ENCODE measurements at places on chromosomes 12 and 14.

- no peak for DNase-seq
These were observed 2.2 kb downstream of the NCKAP5L start for GRCh38 chr12:49825971-49826421.

GRCh38 chr12:104519190-104520019 lies 62.7 kb downstream of the CHST11 start:
- DNase-seq: no peak

GRCh38 chr12:77965790-77966189 lies 135.1 kb downstream of the NAV3 start:
- no peak for DNase-seq

- DNase-seq: no peak
These were observed 33.8 kb downstream of the SPTB start for GRCh38 chr14:64845878-64846277.

- no peak for DNase-seq
These were observed 58.1 kb downstream of the PLEKHG3 start for GRCh38 chr14:64762044-64763034.

DNA sequence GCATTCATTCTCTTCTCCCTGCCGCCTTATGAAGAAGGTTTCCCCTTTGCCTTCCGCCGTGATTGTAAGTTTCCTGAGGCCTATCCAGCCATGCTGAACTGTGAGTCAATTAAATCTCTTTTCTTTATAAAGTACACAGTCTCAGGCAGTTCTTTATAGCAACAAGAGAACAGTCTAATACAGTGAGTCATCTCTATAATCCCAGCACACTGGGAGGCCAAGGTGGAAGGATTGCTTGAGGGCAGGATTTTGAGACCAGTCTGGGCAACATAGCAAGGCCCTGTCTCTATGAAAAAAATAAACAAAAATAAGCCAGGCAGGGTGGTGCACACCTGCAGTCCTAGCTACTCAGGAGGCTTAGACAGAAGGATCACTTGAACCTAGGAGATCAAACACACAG lies 259.9 kb downstream of the CEP128 start:
- DNase-seq: no peak

- peak; percentile 63 for DNase-seq
These were observed 603 bp downstream of the PABPN1 start for GRCh38 chr14:23321572-23322547.

DNA sequence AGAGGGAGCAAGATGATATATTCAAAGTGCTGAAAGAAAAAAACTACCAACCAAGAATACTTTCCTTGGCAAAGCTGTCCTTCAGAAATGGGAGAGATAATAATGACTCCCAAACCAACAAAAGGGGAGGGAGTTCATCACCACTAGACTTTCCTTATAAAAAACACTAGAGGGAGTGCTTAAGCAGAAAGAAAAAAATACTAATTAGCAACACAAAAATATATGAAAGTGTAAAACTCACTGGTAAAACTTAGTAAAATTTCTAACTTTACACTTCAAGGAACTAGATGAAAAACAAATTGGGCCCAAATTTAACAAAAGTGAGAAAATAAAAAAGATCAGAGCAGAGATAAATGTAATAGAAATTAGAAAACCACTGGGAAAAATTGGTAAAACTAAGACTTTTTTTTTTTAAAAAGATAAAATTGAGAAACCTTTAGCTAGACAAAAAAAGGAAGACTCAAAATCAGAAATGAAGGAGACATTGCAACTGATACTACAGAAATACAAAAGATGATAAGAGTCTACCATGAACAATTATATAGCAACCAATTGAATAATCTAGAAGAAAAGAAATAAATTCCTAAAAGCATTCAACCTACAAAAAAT lies 60.4 kb upstream of the FAR2 start:
- peak; percentile 13 for DNase-seq

GRCh38 chr12:67720351-67720856 lies 71.9 kb downstream of the DYRK2 start:
- peak; percentile 12 for DNase-seq

DNA sequence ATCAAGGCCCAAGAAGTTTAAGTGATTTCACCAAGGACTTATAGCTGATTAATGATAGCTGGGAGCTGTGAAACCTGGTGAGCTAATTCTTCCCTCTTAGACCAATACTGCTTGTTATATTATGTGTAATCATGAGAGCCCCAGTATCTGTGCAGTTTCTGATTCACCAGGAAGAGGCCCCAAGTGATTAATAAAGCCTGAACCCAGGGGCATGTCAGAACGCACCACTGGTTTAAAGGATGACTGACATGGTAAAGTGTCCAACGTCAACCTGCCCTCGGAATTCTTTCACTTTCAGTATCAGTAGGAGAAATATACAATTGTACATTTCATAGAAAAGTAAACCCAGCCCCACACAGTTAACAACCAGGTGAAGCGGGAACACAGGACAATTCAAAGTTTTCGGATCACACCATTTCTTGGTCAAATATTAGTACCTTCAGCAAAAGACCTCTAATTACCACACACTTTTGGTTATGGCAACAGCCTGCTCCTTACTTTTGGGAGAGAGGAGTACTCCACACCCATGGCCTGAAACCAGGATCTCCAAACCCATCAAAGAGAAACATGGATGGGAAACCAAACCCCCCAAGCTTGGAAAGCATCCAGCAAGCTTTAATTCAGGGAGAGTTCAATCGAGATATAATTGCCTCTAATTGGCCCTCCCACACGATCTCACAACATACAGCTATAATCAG lies 28.5 kb downstream of the TMCC3 start:
- no peak for DNase-seq

- no peak for DNase-seq
These were observed 264.4 kb downstream of the DPF3 start for GRCh38 chr14:72629534-72629933.

GRCh38 chr14:32682214-32682613 lies 256.5 kb upstream of the NPAS3 start:
- DNase-seq: no peak

DNA sequence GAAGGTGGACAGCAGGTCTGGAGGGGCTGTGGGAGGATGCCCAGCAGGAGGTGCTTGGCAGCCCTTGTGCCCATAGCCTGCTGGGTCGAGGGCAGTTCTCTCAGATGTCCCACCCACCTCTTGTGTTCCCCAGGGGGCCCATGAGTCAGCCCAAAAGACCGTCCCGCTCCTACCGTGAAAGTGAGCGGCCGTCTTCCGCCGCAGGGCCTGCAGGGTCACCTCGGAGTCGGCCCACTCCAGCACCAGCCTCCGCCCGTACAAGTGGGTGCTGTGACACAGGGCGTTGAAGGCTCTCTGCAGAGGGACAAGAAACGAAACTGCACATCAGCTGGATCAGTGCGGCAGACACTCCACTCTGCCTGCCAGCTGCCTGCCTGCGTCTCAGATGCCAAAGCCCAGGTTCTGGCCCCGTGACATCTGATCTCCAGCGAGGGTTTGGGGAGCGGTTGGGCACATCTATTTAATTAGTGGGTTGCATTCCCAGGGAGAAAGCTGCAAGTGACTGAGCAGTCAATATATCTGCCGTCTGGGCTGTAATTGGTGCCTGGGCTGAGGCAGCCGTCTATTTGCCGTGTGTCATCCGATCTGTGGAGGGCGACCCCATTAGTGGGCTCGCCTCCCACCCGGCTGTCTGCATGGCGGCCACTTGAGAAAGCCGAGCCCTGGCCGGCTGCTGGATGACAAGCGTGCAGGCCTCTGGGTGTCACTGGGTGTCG lies 121.5 kb downstream of the RBM19 start:
- no peak for DNase-seq

- DNase-seq: no peak
These were observed 40.2 kb downstream of the DACT1 start for GRCh38 chr14:58677996-58678395.

DNA sequence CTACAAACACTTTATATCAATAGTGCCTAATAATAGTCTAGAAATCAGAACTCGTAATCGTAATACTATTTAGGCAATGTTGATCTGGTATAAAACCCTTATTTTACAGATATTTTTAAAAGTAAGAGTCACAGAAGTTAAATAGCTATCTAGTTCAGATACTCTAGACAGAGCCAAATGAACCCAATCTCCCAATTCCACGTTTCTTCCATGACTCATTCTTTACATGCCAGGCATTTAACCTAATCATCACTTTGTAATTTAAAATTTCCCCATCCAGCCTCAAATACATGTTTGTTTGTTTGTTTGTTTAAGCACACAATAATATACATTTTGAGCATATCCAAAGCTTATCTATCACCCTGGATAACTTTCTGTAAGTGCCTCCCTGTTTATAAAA lies 36.4 kb upstream of the GARIN6 start:
- DNase-seq: no peak

DNA sequence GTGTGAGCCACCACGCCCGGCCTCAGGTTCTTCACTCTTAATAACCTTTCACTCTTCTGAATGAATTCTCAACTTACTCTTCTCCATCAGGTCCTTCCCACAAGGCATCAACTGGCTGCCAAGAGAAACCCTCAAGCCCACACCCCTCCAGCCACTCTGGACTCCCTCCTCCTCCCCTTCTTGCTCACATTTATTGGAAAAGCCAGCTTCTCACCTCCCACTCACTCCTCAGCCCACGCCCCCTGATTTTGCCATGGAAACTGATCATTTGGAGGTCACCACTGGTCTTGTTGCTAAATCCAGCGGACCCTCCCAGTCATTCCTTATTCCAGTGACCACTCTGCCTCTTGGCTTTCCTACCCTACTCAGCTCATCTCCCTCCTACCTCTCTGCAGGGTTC lies 17.4 kb upstream of the ACVR1B start:
- DNase-seq: no peak

DNA sequence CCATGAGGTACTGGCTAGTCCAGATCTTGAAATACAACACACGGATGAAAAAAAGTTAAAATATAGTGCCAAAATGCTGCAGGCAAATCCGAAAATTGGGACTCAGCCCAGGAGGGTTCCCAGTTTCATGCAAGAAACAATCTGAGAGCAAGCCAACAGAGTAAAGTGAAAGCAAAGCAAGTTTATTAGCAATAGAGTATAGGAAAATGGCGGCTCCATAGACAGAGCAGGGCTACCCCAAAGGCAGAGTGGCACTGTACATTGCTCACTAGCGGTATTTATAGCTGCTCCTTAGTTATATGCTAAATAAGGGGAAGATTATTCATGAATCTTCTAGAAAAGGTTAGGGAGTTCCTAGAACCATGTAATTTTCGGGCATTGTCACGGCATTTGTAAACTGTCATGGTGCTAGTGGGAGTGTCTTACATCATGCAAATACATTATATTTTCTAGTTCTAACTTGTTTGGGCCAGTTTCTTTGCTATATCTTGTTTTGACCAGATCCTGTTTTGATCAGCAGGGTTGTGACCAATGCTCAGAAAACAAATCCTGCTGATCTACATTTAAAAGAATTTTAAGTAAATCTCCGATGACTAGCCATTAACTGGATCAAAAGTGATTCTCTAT lies 29.1 kb downstream of the RECQL start:
- no peak for DNase-seq

- peak; percentile 10 for DNase-seq
These were observed 282.6 kb downstream of the SOX5 start for GRCh38 chr12:23666866-23667265.

DNA sequence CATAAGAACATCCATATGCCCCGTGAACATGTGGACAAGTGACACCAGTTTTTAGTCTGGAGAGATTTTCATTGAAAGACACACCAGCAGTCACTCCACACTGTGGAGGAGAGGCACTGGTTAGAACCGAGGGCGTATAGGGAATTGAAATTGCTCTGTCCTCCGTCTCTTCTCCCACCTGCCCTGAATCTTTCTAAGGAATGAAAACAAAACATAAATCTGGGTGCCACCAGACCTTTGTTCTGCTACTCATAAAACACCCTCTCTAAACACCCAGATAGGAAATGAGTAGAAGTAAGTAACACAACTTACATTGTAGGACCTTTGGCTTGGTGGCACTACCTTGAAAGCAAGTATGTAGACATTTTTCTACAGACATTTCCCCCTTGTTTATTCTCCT lies 37.1 kb upstream of the STON2 start:
- no peak for DNase-seq

DNA sequence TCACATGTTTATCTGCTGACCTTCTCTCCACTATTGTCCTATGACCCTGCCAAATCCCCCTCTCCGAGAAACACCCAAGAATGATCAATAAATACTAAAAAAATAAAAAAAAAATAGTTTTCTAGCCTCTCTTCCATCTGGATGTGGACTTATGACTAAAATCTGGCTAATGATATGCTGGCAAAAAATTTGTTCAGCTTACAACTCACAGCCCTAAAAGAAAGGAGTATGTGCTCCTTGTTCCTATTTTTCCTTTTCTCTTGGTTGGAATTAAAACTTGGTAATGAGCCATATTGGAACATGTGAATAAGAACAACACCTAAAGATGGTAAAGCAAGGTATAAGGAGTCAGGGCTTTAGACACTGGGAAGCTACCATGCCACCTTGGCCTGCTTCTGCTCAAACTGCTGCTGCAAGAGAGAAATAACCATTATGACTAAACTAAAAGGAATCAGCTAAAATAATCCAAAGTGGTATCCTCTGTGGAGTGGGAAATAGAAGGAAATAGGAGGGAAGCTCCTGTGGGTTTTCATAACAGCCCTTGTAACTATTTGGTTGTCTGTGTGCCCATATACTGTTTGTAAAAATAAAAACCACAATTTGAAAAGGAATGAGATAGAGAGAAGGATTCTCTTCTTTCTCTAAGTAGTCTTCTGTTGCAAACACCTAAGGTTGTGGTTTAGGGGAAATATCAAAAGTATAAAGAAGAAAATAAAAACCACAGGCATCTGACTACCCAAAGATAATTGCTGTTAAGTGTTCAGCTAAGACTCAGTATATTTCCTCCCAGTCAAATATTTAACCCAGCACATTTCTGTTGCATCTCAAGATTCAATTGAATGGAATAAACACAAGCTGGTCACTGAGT lies 53.8 kb downstream of the SDR9C7 start:
- no peak for DNase-seq

- DNase-seq: no peak
These were observed 32.9 kb downstream of the NIN start for GRCh38 chr14:50798048-50798421.

DNA sequence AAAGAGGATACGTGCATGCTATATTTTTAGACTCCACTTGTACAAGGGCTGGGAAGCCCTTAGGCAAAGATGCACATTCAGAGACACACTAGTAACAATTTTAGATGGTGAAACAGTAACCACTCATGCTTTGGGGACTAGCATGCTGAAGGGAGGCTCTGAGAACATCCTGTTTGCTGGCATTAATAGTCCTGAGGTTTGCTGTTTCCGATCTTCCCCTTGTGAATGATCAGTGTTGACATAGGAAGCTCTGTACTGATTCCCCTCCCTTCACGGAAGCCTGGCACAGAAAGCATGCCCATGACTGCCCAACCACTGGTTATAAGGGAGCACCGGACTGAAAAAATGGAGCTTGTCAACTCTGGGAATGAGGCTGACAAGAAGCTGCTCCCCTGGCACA lies 164.6 kb downstream of the GCH1 start:
- no peak for DNase-seq

GRCh38 chr12:87430444-87430843 lies 598.8 kb downstream of the C12orf50 start:
- no peak for DNase-seq
